Fibroblast of lung (primary cell): ENCODE measurements at places on chromosomes 12 and 14.
A peak's percentile ranks its signal among the peaks of the same experiment; 100 is the strongest.

DNA sequence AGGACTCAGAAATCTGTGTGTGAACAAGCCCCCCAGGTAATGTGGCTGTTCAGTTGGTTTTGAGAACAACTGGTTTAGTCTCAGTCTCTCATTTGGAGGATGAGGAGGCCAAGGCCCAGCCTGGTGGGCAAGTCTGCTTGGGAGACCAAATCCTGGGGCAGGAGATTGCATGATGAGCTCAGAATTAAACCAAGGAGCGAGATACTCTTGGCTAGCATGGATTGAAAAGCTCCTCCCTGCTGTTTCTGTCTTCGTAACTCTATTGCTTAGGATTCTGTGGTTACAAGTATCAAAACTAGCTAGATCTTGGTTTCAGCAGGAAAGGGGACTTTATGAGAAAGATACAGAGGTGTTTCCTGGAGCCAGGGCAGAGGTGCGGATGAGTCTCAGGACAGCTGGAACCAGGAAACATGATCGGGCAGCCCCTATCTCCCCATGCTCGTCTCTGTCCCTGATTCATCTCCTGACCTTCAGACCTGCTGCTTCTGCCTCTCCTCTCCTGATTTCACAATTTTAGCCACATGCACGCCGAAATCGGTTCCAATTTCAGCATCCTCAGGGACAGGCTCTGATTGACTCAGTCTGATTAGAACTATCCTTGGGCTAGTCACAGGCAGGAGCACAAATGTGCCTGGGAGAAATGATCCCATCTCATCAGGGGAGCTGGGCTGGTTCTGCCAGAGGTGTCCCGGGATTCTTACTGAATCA, 40.2 kb upstream of the RIN3 start:
- DNase-seq, result peak; percentile 64

DNA sequence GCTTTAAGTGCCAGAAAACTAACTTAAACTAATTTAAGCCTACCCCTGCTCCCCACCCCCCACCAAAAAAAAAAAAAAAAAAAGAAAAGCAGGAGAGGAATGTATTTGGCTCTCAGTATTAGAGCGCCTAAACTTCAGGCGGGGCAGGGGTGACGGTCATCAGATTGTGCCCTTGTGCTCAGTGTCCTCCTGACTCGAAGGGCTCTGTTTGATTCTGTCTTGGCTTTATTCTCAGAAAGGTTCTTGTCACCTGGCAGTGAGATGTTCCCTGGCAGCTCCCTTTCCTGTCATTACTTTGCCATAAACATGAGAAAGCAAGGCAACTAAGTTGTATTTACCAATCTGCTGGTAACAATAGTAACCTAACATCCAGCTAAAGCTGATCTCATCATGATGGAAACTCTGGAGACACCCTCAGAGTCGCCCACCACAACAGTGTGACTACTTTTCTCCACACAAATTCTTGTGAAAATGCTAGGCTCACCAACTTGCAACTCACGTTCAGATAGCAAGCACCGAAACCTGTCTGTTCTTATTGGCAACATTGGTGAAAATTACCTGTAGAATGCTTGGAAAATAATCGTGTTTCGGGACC, 39.0 kb upstream of the WNK1 start:
- DNase-seq, result no peak

- DNase-seq, result peak; percentile 56
Measured at GRCh38 chr14:69242311-69243224, 17.4 kb upstream of the GALNT16 start.

- peak; percentile 43 for DNase-seq
Measured at GRCh38 chr12:93913845-93914244, 234.5 kb upstream of the PLXNC1 start.

DNA sequence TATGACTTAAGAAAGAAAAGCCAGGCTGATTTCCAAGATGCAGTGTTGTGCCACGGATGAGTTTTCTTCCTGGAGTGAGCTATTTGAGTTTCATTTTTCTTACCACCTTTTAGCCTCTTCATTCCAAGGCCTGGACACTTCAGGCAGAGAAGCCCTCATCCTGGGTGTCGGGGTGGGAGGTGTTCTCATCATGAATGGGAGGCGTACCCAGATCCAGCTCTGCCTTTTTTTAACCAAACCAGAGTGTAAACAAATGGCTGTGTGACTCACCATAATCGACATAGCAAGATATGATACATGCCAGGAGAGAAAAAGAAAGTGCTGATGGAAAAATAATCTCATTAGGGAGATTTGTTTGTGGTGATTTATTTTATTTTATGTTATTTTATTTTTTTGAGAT, 79.9 kb downstream of the ARF6 start:
- peak; percentile 94 for DNase-seq

- DNase-seq, result peak; percentile 96
Measured at GRCh38 chr12:25458047-25458552, 95.0 kb downstream of the LMNTD1 start.

DNA sequence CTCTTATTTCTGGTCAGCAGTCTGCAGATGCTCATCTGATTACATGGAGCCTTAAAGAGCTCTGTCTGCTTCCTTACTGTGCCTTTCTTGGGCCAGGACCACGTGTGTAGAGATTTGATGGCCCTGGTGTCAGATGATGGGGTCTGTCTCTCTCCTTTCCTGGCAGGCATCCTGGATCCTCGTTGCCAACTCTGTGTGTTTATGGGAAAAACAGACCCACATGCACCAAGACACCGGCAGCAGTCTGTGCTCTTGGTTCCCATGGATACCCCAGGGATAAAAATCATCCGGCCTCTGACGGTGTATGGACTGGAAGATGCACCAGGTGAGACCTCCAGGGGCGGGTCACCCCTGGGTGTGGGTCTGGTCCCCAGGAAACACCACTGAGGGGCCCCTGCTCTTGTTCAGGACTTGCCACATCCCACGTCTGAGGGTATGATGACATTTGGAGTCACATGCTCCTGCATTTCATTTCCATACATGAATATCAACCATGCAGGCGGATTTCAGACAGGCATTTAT, 18.5 kb upstream of the ALDH2 start:
- no peak for DNase-seq

- DNase-seq, result no peak
Measured at GRCh38 chr12:7146228-7146627, 16.1 kb downstream of the CLSTN3 start.

DNA sequence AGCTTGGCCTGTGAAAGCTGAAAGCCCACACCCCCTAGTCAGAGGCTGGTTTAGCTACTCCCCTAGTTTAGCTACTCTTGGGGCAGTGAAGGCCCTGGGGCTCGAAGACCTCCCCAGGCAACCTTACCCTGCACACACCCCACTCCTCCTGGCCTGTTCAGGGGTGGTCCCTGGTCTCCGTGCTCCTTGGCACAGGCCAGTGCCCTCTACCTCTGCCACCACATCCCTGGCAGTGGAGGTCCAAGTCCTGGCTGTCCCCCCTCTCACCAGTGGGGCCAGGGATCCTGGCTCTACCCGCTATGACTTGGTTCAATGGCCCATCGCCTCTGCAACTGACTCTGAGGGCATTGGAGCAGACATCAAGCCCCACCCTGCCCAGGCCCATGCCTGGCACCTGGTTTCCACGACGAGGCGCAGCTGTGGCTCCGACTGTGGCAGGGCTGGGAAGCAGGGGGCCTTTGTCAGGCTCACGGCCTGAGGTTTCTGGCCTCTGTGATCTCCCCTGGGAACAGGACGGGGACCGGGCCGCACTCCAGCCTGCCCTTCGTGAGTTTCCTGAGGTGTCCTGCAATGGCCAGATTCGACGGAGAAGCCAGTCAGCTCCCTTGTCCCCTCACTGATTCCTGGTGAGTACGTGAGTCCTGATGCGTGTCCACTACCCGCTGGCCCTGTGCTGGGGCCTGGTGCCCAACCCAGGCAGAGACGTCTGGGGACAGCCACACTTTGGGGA, 5.7 kb downstream of the TMEM121 start:
- DNase-seq, result no peak
